ENCODE measurements at places on chromosomes 3 and 15.

GRCh38 chr15:79673416-79674123, 223.2 kb downstream of the MTHFS start:
- no peak for DNase-seq

GRCh38 chr15:40534371-40534770, 30.5 kb downstream of the CCDC32 start:
- no peak for DNase-seq

- no peak for DNase-seq
Observed at GRCh38 chr3:138092023-138092422, 23.4 kb downstream of the DZIP1L start.

DNA sequence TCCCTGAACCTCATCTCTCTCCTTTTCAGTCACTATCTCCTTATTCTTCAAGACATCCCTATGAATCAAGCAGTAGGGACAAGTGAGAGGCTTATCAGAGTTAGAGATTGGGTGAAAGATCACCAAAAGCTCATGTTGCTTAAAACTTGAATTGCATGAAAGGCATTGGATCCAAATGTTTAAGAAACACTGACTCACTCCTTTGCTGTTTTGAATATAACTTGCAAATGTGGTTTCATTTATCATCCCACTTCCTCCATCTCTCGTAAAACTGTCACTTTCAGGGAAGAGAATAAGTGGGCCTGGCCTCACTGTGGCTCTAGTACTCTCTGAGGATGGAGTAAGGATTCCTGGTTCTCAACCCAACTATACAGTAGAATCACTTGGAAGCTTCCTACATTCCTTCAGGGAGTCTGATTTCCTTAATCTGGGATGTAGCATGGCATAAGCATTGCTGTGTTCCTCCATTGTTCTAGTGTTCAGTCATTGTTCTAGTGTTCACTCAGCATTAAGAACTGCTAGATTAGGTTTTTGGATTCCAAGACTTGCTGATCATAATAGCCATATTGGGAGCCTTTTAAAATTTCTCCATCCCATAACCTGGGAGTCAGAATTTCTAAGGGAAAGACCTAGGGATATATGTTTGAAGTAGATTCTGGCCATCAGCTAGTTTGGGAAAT, 171.8 kb downstream of the TMEM108 start:
- no peak for DNase-seq

GRCh38 chr3:279325-279724, 82.8 kb downstream of the CHL1 start:
- DNase-seq: no peak

DNA sequence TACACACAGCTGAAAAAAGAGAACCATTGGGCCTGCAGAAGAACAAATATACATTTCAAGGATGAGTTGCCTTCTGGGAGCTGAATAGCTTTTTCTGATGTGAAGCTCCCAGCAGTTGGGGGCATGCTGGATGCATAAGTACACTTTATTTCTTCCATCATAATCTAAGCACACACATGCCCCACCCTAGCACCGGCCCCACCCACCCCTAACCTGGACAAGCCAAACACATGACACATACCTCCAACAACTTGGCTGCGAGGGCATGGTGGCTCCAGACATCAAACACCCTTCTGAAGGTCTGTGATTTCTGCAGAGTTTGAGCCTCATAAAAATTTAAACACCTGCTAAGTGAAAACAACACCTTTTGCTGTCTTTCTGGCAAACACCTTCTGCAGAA, 307.2 kb upstream of the TRIM42 start:
- DNase-seq: no peak

GRCh38 chr3:156316076-156316475, 195.7 kb downstream of the KCNAB1 start:
- DNase-seq: no peak

DNA sequence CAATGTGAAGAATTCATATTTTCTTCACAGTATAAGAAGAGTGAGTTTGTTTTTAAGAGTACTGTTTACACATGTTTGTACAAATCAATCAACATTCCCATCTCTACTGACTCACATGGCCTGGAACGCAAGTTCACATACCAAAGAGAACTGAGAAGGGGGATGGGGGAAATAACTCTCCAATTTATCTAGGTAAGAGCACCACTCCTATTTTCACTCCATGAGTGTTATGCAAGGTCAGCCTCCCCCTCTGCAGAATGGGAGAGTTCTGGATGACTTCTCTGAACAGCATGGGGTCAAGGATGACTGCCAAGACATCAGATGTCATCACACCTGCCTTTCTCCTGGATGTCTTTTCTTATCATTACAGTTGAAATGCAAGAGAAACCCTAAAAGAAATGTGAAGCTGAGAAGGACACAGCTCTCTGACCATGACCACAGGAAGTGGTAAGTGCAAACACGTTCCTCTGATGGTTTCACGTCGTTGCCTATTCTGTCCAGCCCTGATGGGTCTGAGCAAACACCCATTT, 95.2 kb downstream of the SEMA6D start:
- no peak for DNase-seq

- no peak for DNase-seq
Observed at GRCh38 chr15:96181873-96182301, 148.6 kb upstream of the NR2F2 start.

DNA sequence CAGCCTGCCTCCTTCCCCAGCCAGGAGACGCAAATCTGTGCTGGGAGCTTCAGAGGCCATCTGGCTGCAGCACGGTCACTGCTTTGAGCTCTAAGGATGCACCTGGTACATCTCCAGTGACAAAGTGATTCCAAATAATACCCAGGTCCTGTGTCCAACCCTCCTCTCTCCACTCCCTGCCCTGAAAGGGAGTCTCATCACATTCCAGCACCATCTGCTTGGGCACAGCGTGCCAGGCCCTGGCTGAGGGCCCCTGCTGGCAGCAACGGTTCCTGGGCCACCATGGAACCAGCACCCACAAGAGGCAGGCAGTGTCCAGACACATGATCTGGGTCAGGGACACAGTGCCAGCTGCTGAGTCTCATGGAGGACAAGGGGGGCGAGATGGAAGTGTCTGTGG, 81.3 kb downstream of the MTHFS start:
- no peak for DNase-seq

DNA sequence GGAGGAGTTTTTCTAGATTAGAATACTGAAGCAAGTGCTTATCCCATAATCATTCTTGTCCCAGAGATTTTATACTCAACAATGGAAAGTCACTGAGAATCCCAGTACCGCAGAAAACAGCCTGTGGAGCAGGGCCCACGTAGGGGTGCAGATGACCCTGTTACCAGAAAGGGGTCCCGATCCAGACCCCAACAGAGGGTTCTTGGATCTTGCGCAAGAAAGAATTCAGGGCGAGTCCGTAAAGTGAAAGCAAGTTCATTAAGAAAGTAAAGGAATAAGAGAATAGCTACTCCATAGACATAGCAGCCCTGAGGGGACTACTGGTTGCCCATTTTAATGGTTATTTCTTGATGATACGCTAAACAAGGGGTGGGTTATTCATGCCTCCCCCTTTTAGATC, 2.6 kb downstream of the GCNT3 start:
- DNase-seq: no peak

DNA sequence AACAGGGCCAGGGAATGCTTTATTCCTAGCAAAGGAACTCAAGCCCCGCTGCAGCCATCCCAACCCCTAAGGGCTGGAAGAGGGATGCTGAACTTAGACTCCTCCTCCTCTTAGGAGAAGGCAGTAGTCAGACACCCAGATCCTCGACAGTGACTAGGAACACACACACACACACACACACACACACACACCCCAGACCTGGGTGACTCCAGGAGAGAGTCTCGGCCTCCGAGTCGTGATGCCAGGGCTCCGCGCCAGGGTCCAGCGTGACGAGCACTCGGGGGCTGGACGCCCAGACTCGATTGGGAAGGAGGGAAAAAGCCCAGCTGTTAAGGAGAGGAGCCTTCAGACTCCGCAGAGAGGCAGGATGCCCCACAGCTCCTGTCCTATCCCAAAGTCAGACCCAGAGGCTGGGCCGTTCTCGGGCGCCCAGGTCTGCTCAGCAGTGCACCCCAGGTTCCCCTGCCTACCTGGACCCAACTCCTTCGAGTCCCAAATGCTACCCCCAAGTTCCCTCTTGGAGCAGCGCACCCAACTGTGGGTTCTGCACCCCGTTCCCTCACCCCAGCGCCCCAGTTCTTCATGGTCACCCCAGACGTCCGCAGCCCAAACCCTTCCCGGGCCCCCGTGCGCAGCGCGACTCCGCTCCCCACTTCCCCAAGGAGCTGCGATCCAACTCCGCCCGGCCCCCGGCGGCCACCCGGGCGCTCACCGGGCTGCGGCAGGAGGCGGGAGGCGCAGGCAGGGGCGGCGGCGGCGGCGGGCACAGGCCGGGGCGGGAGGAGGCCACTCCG, 421 bp downstream of the BMF start:
- DNase-seq: no peak

DNA sequence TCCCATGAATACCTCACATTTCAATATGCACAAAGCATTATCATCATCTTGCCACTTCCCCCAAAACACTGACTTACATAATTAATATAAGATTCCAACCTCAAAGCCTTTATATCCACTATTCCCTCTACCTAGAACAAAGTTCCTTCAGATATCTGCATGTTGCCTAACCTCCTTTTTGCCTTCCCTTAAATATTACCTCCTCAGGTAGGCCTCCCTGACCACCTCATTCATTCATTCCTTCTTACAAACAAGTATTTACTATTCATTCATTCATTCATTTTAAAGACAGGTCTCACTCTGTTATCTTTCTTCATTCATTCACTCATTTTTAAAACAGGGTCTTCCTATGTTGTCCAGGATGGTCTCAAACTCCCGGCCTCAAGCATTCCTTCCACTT, 18.6 kb downstream of the DYNC1LI1 start:
- no peak for DNase-seq

All from stimulated activated CD4-positive, alpha-beta T cell treated with anti-CD3 and anti-CD28 coated beads, Interleukin-15, amount 100 ng/mL, for 1 hour (primary cell).